T-helper 22 cell (primary cell): ENCODE measurements at places on chromosomes 4 and X.

DNA sequence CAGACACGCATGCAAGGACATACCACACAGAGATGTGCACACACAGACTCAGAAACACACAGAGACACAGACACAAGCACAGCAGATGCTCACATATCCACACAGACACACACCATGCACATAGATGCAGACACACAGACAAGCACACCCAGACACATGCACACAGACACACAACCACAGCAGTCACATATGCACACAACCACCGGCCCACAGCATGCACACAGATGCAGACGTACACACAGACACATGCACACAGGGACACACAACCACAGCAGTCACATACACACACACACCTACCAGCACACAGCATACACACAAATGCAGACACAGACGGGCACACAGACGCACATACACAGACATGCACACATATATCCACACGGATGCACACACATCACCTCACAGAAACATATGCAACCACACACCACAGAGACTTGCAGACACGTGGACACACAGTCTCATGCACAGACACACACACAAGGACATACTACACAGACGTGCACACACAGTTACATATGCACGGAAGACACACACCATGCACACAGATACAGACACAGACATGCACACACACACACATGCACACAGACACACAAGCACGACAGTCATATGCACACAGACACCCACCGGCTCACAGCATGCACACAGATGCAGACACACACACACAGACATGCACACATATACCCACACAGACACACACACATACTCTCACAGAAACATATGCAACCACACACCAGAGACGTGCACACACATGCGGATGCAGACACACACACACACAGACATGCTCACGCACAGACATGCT is 25.2 kb upstream of the SLC25A6 start:
- no peak for DNase-seq

GRCh38 chr4:8194306-8195242 is 4.5 kb upstream of the SH3TC1 start:
- DNase-seq, result no peak

GRCh38 chr4:52112411-52112810 is 61.3 kb downstream of the SPATA18 start:
- no peak for DNase-seq

DNA sequence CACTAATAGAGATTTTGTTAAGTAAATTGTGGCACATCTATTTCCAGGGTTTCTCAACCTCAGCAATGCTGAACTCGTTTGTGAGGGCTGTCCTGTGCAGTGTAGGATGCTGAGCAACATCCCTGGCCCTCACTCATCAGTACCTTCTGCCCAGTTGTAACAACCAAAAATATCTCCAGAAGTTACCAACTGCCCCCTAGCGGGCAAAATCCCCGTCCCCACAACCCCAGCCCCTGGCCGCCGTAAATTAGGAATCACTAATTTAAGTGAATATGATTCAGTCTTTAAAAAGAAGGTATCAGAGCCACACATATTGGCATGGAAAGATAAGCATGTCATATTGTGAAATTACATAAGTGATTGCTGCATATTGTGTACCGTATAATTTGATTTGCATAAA is 123.4 kb downstream of the ASB9 start:
- DNase-seq, result no peak

GRCh38 chrX:6311540-6311939 is 82.9 kb upstream of the NLGN4X start:
- DNase-seq, result no peak
